NAMALWA (cell line): ENCODE measurements at places on chromosomes 2 and 18.
A peak's percentile ranks its signal among the peaks of the same experiment; 100 is the strongest.

GRCh38 chr2:209389171-209389618, 34.7 kb upstream of the MAP2 start:
- DNase-seq = no peak

GRCh38 chr2:167005096-167005495, 116.8 kb downstream of the XIRP2 start:
- no peak for DNase-seq

DNA sequence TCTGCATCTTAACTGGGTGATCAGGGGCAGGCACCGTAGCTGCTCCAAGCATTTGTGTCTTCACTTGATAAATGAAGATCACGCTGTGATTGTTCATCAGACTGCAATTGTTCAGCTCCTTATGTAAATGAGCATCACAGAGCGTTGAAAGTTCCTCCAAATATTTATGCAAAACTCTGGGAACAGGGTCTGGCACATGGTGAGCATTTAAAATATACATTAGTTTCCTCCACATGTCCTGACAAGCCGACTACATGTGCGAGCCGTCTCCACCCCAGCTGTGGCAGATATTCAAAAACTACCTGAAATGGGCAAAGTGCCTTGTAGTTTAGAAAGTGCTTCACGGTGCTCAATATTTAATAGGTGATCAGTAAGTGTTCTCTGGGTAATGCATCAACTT, 175.1 kb upstream of the ID2 start:
- no peak for DNase-seq

- no peak for DNase-seq
Observed at GRCh38 chr2:82339805-82340204, 2035.3 kb upstream of the LRRTM1 start.

DNA sequence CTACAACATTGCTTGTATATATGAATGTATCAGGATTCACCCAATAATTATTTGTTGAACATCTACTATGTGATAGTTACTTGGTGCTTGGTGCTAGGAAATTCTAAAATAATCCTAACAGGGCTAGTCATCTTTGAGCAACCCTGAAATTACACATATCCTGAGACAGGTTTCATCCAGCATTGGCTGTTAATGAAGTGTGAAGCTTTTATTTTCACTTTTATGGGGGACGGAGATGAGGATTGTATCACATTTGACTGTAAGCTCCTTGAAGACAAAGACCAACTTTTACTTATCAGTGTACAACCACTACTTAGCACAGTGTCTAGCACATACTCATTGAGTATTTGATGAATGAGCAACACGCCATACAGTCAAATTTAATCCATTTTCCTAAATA, 6.8 kb upstream of the GALM start:
- DNase-seq = no peak

- no peak for DNase-seq
Observed at GRCh38 chr2:38737925-38738324, 13.2 kb downstream of the SRSF7 start.

- no peak for DNase-seq
Observed at GRCh38 chr2:128687565-128687964, 368.9 kb upstream of the HS6ST1 start.

GRCh38 chr2:53051157-53051556, 716.4 kb upstream of the CHAC2 start:
- no peak for DNase-seq

- peak; percentile 84 for DNase-seq
Observed at GRCh38 chr18:50268022-50268747, 1.9 kb upstream of the CFAP53 start.

DNA sequence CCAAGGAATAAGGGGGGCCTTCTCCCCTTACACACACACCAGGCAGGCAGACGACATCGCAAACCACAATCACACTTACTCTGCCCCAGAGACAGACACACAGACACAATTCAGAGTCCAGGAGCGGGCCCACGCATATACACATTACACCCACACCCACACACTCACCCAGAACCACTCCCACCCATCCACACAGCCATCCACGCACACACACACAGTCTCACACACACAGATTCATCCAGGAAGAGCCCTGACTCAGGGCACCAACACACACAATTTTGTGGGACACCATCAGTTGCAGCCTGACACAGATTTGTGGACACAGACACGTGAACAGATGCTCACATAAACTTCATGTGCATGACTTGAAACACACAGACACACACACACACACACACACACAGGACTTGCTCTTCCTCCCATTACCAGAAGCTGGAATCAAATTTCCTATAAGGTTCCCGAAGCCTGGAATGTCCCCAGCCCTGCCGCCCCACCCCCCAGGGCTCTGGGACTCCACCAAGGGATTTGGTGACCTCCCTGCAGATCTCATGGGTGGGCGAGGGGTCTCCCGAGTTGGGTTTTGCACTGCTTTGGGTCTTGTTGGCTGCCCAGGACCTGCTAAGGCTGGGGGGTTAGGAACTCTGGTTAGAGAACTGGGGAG, 23.5 kb downstream of the TNS1 start:
- DNase-seq = no peak

- no peak for DNase-seq
Observed at GRCh38 chr2:30410217-30410616, 36.8 kb upstream of the LCLAT1 start.

- no peak for DNase-seq
Observed at GRCh38 chr2:11541693-11542274, 7.9 kb downstream of the GREB1 start.

GRCh38 chr18:77992057-77992456, 742.4 kb downstream of the GALR1 start:
- DNase-seq = no peak

- DNase-seq = peak; percentile 62
Observed at GRCh38 chr2:216687646-216688045, 7.7 kb downstream of the IGFBP5 start.

DNA sequence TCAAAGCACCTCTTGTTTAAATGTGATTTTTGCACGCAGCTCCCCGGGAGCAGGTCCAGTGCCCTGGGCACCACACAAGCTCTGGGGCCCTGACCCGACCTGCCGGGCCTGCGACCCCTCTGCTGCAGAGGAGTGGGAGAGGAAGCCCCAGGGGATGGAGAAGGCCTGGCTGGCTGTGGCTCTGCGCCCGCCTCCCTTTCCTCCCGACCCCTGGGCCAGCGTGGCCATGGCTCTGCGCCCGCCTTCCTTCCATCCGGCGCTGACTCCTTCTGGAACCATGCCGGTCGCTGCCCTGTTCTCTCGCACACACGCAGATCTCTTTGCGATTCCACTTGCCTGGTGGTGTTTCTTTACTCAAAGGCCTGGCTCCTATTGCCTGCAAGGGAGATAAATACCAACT, 166.5 kb upstream of the SALL3 start:
- DNase-seq = no peak

DNA sequence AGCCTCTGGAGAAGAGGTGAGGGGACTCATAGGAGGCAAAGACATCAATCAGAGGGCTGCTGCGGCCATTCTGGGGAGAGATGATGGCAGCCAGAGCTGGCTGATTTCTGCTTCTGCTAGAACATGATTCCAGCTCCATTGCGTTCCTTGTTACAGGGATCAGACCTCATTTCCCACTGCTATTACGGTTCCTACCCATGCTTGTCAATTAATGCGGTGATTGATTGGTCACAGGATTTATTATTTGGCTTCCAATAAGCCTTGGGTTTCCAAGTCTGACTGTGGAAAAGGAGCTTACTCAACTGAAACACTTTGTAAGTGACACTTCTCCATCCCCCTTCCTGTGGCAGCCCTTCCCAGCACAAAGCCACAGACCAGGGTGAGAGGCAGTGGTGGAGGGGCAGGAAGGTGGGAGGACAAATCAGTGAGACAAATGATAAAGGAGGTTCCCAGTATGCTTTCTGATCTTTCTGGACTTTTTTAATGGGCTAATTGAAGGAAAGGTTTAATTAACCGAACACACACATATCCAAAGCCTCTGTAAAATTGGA, 26.8 kb upstream of the CTLA4 start:
- no peak for DNase-seq

DNA sequence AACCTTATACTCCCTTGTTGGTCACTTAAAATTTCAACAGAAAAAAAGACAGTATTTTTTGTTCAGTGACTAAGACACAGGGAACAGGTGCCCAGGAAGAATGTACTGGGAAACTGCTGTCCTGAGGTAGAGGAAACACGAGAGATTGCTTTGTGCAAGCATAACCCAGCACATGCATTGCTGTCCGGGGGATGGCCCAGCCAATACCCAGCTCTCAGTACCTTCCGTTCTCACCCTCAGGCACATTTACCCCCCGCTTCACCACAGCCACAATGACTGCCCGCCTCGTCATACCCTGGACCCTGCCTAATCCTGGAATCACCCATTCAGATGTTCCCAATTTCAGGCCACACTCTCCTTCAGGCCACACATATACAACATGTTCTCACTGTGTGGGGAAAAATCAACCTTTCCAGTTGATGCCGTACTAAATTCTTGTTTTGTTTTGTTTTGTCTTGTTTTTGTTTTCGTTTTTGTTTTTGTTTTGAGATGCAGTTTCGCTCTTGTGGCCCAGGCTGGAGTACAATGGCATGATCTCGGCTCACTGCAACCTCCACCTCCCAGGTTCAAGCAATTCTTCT, 140.7 kb downstream of the ESCO1 start:
- no peak for DNase-seq

GRCh38 chr2:99877963-99878362, 264.4 kb downstream of the AFF3 start:
- peak; percentile 59 for DNase-seq

GRCh38 chr2:164252568-164253287, 368.6 kb downstream of the GRB14 start:
- no peak for DNase-seq

DNA sequence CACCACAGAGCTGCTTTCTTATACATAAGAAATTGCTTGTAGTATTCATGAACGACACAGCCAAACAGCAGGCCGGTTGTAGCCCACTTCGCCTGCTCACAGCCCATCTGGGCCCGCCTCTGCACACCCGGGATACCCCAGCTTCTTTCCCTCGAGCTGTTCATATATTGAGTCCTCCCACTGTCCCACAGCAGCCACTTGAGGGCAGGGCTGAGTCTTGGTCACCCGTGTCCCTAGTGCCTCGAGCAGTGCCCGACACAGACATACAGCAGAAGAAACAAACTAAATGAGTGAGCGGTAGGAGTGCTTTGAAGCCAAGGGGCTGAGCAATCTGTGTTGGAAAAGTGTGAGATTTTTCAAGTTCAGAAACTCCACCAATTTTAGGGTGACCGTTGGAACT, 251.4 kb downstream of the KLHL29 start:
- DNase-seq = peak; percentile 11

DNA sequence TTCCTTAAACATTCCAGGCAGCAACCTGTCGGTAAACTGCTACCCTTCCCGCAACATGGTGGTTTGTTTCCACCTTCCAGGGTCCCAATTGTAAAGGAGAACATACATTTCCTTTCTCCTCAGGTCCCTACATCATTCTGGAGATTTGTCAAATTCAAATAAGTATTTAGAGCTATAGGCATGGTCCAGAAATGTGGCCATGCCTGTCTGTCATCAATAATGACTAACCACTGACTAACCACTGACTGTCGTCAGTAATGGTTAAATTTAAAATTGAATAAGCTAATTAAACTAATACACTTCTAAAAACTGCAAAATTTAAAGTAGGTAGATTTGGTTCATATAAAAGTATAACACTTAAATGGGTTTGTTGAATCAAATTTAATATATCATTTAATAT, 984.0 kb upstream of the SLC39A10 start:
- no peak for DNase-seq

GRCh38 chr2:132477962-132478361, 61.4 kb downstream of the GPR39 start:
- DNase-seq = no peak

- no peak for DNase-seq
Observed at GRCh38 chr2:239305771-239306170, 95.0 kb downstream of the HDAC4 start.

- no peak for DNase-seq
Observed at GRCh38 chr2:236988216-236988615, 97.5 kb upstream of the COPS8 start.

DNA sequence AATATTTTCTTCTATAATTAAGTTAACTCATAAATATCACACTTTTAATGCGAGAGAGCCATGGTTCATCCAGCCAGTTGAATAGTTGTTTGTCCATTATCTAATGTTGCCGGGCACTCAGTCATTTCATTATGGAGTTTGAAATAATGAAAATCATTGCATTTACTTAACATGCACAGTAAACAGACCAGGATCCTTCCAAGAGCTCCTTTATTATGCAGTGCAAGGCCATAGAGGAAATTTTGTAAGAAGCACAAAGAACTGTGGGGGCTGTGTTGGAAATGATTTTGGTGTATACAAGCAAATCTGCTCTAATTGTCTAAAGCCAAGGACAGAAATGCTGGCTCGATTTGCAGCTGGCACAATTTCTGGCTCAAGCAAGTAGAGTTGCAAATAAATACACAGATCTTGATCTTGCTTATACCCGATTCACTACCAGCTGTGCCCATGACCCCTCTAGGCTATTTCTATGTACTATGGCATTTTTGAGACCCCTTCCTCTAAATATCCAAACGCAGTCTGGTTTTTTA, 400.3 kb upstream of the HNRNPA3 start:
- DNase-seq = no peak

DNA sequence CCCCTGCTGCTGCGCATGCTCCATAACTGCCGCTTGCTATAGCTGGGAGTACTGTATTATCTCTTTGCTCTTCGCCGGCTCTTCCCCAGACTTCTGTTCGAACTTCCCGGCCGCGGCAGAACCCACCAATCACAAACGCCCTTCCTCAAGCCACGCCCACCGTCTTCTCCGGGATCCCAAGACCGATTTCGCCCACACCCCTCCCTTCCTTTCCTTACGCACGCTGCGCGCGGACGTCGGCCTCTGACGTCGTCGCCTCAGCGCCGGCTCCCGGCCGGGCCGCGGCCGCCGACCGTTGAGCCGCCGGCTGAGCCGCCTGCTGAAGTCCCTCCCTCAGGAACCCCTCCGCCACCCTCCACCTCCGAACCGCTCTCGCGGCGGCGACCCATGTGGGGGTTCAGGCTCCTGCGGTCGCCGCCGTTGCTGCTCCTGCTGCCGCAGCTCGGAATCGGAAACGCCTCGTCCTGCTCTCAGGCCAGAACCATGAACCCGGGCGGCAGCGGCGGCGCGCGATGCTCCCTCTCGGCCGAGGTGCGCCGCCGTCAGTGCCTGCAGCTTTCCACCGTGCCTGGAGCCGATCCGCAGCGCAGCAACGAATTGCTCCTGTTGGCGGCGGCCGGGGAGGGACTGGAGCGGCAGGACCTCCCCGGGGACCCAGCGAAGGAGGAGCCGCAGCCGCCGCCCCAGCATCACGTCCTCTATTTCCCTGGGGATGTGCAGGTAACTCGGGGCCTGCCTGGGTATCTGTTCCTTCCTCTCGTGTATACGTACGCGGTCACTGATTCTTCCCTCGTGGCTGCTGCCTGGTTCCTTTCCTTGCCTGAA, at the start of gene C2orf69:
TSS of gene C2orf69 (plus strand) at position 242 of the 825 bp plus-strand sequence. CDS start at position 388, 146 bp downstream.
- peak; percentile 96 for DNase-seq

DNA sequence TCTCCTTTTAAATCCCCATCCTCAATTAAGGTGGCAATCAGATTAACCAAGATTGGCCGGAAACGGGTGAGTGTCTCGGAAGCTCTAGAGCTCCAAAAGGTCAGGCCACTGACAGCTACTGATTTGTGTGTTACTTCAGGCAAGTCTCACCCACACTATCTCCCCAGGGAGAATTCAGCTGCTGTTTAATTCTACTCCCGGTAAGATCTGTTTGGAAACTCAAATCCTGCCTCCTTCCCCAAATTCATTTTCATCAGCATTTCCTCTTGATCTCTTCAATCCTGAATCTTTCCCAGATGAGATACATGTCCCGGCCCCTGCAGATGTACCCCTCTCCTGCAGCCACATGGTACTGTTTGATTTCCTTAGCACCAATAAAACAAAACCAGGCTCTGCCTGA, 34.9 kb downstream of the EFR3B start:
- DNase-seq = no peak
